ENCODE measurements at places on chromosomes 11 and 22.

DNA sequence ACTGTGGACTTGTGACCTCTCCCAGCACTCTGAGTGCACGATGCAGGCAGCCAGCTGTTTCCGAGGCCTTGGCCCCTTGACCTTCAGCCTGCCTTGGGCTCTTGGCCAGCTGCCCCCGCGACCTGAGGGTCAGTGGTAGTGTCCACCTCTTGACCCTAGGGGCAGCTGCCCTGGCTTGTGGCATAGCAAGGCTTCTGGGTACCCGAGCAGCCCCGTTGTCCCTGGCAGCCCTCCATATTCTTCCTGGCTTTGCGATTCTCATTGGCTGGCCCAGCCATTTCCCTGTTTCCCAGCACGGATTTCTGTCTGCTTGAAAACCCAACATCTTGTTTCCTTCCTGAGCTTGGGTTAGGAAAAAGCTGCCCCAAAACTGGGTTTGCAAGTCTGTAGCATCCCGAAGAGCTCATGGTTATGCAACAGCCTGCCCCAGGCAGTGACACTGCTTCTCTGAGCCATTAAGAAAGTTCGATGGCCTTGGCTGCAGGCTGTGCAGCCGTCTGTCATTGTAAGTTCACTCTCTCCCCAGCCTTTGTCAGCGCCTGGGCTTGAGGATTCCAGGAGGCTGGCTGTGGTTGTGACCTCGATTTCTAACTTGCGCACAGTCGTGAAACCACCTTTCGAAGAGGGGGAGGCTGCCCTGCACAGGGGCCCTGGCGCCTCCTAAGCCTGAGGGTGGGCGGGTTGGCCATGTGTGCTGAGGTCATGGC is 48.8 kb downstream of the FBLN1 start:
- DNase-seq: no peak

GRCh38 chr22:45103756-45104155 is 60.0 kb upstream of the NUP50 start:
- no peak for DNase-seq

GRCh38 chr11:33160136-33160535 is 1.1 kb downstream of the CSTF3 start:
- peak; percentile 16 for DNase-seq

GRCh38 chr11:118618991-118619375 is 11.6 kb downstream of the PHLDB1 start:
- DNase-seq: no peak

- DNase-seq: peak; percentile 24
Observed at GRCh38 chr11:69912911-69913451, 93.8 kb upstream of the FGF3 start.

GRCh38 chr11:27204529-27204928 is 158.5 kb downstream of the CCDC34 start:
- DNase-seq: no peak

GRCh38 chr11:126132319-126132718 is 69.7 kb upstream of the CDON start:
- DNase-seq: no peak

DNA sequence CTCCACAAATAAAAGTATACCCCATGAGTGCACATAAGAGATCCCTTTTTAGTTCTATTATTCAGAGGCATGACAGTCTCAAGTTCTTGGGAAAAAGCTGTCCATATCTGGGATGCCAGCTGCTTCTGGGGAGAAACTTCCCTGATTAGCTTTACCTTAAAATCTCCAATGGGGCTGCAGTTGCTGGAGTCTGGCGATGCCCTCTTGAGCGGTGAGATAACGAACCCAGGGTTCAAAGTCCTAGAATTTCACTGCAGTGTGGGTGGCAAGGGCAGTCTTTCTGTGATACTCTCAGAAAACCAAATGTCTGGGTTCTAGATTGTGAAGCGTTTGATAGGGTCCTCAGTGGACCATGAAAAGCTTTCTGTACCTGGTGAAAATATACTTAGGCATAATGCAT is 7.4 kb upstream of the PRR33 start:
- no peak for DNase-seq

- DNase-seq: no peak
Observed at GRCh38 chr22:50605002-50605612, 4.5 kb downstream of the MAPK8IP2 start.

DNA sequence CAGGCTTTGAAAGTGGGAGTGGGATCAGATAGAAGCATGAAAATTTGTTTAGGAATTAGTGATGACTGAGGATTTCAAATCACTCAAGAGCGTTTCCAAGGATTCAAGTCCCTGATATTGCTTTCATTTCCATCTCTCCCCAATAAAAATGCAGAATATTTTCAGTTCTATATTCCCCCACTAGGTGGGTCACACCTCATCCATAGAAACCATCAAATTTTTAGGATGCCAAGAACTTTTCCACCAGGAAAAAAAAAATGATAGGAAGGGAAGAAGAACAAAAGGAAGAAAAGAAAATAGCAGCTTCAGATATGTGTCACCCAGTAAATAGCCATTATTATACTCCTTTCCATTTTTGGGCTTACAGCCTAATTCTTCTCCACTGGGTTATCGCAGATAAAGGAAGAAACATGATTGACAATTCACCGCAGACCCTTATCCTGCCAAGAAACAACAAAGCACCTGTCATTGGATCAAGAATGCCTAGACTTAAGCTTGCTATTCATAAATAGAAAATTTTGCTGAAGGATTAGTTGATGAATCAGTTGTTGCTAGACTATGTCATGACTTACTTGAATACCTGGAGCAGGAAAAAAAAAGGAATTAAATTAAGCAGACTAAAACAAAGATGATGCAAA is 30.3 kb upstream of the OR10D3 start:
- no peak for DNase-seq

DNA sequence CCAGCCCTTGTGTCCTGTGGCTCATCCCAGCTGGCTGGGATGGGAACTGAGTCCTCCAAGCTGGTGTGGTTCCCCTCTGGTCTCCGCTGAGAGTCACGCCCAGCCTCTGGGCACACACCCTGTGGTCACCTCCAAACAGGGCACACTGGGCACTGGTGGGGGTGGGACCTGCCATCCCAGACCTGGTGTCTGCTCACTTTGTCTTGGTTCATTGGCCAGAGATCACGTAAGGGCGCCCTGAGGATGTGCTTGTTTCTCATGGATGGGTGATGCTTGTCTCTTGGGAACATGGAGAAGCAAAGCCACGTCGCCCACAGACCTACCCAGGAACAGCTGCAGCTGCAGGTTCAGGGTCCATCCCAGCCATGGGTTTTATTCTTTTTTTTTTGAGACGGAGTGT is 43.1 kb downstream of the LRP5 start:
- DNase-seq: no peak

DNA sequence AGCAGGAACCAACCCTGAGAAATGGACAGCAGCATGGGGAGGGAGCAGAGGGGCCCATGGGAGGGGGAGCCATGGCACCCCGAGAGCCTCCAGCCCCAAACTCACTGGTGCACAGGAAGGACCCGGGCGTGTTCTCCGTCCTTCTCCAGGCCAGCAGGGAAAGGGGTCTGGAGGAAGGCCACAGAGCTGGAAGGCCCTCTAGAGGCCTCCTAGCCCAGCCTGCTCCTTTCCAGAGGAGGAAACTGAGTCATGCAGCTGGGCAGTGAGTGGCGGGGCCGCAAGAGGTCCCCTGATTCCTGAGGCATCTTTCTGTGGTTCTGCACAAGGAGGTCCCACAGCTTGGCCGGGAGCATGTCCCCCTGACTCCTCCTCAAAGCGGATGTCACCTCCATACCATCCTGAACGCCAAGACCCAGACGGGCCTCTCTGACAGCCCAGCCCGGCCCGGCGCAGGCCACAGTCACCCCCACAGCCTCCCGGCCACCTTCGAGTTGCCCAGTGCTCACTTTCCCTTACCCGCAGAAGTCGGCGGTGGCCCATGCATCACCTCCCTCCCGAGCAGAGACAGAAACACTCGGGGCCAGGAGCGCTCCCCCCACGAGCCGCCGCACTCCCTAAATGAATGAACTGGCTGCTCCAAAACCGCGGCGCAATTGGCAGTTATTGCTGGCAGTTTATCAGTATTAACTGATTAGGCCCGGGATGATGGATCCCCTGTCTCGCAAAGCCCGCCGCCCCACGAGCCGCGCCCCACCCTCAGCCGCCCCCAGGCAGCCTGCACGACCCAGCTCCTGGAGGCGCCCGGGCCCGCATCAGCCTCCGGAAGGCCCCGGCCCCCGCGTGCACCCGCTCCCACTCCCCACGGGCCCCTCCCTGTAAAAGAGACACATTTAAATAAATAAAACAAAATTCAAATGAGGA is 272.5 kb downstream of the BUD13 start:
- DNase-seq: no peak

- DNase-seq: no peak
Observed at GRCh38 chr11:67465189-67465510, 3.9 kb downstream of the TMEM134 start.

- DNase-seq: no peak
Observed at GRCh38 chr11:3381794-3382193, 2.8 kb upstream of the ZNF195 start.

GRCh38 chr11:92681586-92681985 is 287.9 kb upstream of the MTNR1B start:
- no peak for DNase-seq

DNA sequence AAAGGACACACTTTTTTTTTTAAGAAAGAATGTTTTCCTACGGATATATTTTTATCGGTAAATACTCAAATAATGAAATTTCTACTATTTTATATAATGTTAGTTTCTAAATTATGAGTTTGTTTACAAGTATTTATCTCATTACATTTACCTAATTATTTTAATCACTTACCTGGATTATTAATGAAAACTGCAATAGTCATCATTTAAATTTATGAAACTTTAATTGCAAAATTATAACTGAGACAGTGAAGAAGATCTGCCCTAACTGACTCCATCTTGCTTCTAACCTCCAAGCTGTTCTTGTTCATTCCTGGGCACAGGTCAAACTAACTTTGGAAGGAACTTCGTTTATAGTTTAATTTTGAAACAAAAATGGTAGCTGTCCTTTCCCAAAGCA is 25.2 kb upstream of the VSTM5 start:
- no peak for DNase-seq

- no peak for DNase-seq
Observed at GRCh38 chr22:30460147-30460546, 11.7 kb downstream of the SEC14L3 start.

DNA sequence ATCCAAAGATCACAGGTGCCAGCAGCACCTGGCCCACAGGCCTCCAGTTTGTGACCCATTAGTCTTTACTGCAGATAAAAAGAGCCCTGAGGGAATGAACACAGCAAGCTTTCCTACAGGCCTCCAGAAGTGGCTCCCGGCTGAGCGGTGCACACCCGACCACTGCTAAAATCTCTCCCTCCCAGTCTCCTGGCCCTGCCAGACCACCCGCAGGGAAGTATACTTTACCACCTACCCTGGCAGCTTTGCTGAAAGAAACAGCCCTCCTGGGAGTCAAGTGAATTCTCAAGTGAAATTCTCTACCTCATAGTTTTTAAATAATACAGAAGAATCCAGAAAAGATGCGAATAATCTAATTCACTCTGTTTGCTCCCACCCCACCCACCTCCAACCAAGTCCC is 15.4 kb upstream of the MTNR1B start:
- no peak for DNase-seq

DNA sequence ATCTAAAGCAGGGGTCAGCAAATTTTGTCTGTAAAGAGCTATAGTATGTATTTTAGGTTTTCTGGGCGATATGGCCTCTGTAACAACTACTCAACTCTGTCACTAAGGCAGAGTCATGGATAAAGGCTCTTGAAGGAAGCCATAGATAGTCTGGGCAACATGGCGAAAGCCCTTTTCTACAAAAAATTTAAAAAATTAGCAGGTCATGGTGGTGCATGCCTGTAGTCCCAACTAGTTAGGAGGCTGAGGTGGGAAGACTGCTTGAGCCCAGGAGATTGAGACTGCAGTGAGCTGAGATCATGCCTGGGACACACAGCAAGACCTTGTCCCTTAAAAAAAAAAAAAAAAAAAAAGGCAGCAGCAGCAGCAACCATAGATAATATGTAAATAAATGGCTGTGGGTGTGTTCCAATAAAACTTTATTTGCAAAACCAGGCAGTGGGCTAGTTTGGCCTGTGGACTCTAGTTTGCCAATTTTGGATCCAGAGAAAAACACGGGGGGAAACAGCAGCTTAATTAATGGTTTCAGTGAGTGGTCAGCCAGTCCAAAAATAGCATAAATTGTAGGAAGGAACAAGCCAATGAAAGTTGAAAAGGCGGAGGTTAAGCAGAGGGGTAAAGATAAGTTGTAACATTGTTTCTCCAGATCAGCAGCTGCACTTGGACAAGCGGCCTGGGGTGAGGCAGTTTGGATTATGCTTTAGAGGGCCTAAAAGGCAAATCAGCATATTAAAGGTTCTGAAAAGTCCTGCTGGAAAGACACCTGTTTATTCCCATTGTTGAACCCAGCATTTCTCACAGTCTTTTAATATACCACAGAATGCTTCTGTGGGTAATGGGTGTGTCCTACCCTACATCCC is 62.6 kb downstream of the KIAA1671 start:
- DNase-seq: no peak

GRCh38 chr11:130781931-130782330 is 134.3 kb downstream of the SNX19 start:
- DNase-seq: no peak

DNA sequence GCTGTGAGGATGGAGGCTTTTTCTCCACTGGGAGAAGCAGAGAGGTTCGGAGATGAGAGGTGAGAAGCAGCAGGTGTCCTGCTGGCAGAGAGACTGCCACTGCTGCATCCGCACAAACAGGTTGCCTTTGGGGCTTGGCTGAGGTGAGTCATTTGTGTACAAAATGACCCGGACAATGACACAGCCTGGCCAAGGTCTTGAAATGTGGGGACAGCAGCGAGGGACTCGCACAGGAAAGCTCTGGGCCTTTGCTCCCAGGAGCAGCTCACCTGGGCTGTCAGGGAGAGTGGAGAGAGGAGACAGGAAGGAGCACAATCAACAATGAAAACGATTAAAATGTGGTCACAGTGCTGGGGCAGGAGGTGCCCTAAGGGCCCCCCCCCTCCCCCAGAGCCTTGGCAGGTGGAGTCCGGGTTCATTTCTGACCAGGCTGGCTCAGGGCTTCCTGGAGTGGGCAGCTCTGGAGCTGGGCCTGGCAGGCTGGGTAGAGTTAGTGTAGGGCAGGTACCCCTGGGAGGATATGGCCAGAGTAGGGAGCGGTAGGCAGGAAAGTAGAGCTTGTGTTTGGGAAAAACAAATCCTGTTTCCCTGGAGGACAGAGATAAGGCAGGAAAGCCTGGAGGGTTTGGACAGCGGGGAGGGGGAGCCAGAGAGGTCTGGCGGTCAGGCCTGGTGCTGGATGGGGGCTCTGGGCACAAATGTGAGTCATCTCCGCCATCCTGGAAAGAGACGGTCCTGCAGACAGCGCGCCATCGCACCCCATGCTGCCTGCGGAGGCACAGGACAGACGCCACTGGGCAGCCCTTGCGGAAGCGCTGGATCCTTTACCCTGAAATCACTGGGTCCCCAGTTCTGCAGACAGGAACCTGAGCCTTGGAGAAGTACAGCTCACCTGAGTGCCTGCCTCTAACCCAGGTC is 37.8 kb upstream of the CELSR1 start:
- DNase-seq: no peak

- DNase-seq: no peak
Observed at GRCh38 chr11:76455931-76456330, 11.1 kb downstream of the EMSY start.

Measured in CD4-positive, CD25-positive, alpha-beta regulatory T cell (primary cell).